ENCODE measurements at places on chromosomes 7 and 10. TPM values are rescaled to one million over a fixed set of nuclear protein-coding genes. Genes with fewer than 3 reads are reported as not detected.

GRCh38 chr7:19133886-19134285 is 11.3 kb downstream of the FERD3L start:
- no peak for DNase-seq

GRCh38 chr7:44321796-44322195 is 3.6 kb downstream of the CAMK2B start:
- DNase-seq, result no peak

DNA sequence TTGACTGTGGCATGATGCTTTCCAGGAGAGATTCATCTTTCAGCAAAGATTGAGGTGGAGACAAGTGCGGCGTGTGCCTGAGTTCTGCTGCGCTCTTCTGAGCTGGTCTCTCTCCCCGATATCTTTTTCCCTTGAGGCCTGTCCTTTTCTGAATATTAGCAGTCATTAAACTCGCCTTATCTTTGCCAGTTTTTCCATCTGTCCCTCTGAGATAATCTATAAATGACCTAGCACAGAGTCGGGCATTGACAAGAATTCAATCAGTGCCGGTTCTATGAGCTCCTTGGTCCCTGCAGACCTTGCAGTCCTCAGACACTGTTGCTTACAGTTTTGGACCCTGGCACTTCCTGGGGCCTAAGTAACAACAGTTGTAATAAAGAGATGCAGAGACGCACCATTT is 89.7 kb upstream of the IKZF1 start:
- DNase-seq, result no peak

ELAPOR2 gene
- 27.3 TPM for total RNA-seq

DNA sequence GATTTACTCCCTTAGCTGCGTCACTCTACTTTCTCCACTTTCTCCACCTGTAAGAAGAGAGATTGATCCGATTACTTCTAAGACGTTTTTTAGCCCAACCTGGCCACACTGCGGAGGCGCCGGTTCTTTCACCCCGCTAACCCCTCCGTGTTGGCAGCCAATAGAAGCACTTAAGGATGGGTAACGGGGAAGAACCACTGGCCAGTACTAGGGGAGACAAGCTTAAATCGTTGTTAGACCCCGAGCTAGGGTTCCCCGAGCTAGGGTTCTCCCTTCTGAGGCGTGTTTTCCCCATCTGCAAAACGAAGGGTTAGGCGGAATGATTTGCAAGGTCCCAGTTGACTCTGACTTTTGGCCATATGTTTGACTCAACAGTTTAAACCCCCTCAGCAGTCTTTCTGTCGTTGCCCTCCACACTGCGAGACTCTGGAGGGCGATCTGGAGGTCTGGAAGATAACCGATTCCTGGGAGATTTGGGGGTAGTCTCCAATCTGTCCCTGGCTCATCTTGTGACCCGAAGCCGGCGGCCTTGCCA is 644 bp downstream of the UMAD1 start:
- no peak for DNase-seq

AMZ1 gene
- total RNA-seq, result 1.7 TPM

ENTPD1 gene
- total RNA-seq, result 12.6 TPM

GRCh38 chr7:14988941-14989340 is 86.4 kb upstream of the DGKB start:
- DNase-seq, result no peak

DNA sequence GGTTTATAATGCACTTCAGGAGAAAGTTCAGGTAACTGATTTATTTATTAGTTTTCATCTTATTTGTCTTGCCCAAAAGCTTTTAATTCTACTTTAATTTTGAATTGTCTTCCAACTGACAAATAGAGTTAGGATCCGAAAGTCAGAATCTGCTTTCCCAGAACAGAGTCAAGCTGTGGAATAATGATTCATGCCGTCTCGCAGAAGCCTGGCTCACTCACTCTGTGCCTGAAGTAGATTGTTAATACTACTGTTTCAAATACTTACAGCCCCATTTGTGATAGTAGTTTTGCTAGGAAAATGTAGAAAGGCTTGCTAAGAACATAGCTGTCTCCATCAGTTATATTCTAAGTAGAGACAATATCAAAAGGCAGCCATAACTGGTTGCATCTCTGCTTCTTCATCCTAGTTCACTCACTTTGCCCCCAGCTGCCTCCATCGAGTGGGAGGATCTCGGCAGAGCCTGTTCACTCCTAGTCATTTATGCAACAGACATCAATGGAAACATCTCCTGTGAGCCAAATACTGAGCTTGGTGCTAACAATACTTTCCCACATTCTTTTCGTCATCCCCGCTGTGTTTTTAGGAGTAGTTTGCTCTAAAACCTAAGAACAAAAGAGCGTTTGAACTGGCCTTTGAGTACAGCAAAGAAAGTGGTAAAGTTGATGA is 28.0 kb downstream of the ABRAXAS2 start:
- DNase-seq, result no peak

DNA sequence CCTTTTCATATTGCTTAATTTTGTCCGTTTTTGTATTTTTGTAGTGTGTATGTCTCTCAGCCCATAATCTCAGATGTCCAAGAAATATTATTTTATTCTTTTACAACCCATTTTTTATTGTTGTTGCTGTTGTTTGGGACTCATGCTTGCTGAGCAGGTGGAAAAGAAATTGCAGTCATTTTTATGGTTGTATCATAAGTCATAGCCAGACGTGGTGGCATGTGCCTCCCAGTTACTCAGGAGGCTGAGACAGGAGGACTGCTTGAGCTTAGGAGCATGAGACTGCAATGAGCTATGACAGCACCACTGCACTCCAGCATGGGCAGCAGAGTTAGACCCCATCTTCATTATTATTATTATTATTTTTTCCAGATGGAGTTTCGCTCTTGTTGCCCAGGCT is 117.8 kb downstream of the EPC1 start:
- no peak for DNase-seq

CCL24 gene
- not detected for total RNA-seq

GRCh38 chr7:24864214-24864817 is 107.1 kb upstream of the GSDME start:
- no peak for DNase-seq

IKZF1 gene
- 20.0 TPM for total RNA-seq

GRCh38 chr10:112639298-112639697 is 192.3 kb downstream of the VTI1A start:
- DNase-seq, result no peak

DNA sequence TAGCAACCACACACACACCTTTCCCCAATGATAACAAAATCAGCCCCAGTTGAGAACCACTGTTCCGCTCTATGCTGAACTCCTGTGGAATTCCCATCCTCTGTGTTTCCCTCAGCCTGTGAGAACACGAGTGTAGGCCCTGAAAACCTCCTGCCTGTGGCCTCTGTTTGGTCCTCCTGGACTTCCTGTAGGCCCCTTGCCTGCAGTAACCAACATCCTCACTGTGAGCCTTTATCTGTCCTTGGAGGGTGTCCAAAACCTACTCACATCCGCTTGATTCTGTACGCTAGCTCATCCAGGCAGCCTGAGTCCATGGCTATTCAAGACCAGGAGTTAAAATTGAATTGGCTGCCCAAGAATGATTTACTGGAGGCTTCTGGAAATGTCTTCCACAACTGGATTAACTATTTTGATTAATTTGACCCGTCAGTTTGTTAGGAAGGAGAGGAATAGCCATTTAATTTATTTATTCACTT is 149.8 kb downstream of the AKR1D1 start:
- DNase-seq, result no peak

DNA sequence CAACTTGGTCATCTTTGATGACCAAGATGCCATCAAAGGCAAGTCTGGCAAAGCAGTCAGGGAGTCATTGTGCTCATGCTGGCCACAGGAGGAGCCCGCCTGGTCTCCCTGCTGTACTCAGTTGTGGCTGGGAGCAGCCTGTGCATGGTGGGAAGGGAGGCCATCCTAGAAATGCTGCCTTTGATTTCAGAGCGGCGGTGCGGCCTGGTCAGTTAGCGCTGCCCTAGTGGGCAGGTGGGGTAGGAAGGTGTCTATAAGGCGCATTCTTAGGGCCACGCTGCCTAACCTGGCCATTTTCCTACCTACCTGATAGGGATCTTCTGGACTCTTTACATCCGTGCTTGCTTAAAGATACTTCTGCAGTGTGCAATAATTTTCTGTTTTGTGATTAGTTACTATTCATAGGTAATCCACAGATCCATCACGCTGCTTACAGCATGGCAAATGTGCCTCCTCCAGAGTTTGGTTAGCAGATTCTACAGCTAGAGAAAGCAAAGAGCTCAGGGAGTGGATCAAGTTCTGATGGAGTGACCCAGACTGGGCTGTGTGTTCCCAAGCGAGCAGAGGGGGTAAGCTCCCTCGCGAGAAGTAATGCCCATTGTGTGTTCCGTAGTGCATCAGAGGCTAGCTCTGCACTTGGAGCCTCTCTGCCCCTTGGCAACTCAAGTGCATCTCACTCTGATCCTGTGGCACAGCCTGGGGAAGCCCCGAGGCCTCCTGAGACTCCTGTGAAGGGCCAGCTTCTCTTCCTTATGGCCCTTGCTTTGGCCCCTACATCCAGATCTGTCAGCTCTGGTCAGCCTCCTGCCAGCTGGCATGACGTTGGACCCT is 970.1 kb upstream of the ZNF722 start:
- DNase-seq, result no peak

GRCh38 chr7:42976371-42976770 is 44.2 kb downstream of the MRPL32 start:
- DNase-seq, result no peak

ADGRA1 gene
- not detected for total RNA-seq

CAMK2B gene
- 14.7 TPM for total RNA-seq
